Fibroblast of gingiva (primary cell): ENCODE measurements at places on chromosomes 7 and 10.

DNA sequence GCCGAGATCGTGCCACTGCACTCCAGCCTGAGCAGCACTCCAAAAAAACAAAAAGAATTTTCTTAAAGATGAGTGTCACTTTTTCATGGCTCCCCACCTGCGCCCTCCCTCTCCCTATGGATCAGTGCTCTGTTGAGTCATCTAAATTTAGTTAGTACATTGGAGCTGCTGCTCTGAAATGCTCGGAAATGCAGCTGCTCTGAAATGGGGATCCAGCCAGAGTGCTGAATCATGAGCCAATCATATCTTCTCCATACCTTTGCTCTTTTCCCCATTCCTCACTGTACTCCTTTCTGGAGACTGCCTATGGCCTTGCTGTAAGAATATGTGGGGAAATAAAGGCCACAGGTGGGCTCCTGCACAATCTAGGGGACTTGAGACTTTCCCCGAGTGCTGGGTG, 188.8 kb downstream of the ZNF438 start:
- no peak for DNase-seq

GRCh38 chr10:35237766-35238512, 98.4 kb upstream of the CCNY start:
- DNase-seq: no peak

DNA sequence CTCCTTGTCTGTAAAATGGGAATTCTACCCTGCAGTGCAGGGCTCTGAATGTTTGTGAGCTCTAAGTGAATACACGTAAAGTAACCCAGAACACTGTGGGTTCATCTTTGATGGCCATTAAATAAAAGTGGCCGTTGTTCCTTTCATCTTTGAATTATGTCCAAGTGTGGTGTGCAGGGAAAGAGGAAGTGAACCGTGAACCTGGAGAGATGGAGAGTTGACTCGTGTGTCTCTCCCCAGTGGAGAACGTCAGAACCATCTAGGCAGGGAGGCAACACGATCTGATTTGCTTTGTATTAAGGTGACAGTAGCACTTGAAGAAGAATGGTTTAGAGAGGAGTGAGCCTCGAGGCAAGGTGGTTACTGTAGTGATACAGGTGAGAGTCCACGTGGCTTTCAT, 93.5 kb upstream of the GJD4 start:
- DNase-seq: no peak

GRCh38 chr7:28961972-28962371, 3.8 kb upstream of the TRIL start:
- no peak for DNase-seq

- DNase-seq: no peak
Measured at GRCh38 chr7:15651693-15652092, 34.8 kb downstream of the MEOX2 start.

DNA sequence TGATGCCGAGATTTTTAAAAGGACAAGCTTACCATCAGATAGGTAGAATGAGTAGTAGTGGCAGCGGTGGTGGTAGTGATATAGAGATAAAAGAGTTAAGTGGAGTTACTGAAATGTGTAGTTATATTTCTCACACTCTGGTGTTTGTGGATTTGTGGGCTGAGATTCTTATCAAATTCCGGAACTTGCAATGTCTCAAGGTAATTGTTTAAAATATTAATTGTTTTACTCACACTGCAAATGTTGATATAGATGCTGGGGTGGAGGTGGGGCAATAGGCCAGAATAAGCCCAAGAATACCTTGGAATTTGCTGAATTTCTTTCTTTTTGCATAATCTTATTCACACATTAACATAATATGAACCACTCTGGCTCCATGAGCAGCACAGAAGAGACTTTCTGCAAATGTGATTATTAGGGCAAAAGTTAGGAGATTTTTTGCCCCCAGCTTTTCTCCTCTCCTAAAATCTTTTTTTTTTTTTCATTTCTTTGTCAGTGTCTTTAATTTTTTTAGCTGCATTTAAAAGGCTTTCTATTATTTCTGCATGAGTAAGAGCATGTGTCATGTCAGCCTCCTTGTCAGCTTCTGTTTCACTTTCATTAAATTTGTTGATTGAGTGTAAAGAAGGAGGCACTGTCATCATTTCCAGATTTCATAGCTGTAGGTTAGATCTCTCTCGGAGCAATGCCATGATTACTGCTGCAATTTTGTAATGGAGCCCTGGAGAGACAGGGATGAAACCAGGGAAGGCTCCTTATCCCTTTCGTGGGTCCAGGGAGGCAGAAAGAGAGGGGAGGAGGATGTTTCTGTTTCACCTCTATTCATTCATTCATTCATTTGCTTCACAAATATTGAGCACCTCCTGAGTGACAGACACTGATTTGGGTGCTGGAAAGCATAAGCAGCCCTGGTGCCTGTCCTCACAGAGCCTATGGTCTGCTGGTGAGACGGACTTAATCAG, 13.1 kb upstream of the SGMS1 start:
- DNase-seq: no peak

GRCh38 chr7:103702982-103703381, 257.0 kb upstream of the SLC26A5 start:
- DNase-seq: no peak

GRCh38 chr7:106116161-106116704, 4.1 kb upstream of the SYPL1 start:
- no peak for DNase-seq

DNA sequence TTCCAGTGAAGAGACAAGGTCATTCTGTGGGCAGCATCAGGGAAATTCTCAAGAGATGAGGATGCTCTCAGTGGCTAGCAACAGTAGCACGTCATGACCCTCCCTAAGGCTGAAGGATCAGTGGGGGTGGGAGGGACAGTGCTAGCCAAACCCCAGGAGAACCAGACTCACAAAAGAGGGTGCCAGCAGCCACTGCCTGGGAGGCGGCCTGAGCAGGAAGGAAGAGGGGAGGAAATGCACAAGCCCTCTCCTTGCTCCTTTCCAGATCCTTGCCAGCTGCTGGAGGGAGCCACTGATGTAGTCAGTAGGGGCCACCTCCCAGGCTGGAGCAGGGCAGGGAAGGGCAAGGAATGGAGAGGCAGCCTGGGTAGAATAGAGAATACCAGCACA, 302.7 kb downstream of the RPS24 start:
- peak; percentile 78 for DNase-seq

GRCh38 chr10:104582966-104583365, 58.1 kb upstream of the SORCS3 start:
- DNase-seq: no peak

DNA sequence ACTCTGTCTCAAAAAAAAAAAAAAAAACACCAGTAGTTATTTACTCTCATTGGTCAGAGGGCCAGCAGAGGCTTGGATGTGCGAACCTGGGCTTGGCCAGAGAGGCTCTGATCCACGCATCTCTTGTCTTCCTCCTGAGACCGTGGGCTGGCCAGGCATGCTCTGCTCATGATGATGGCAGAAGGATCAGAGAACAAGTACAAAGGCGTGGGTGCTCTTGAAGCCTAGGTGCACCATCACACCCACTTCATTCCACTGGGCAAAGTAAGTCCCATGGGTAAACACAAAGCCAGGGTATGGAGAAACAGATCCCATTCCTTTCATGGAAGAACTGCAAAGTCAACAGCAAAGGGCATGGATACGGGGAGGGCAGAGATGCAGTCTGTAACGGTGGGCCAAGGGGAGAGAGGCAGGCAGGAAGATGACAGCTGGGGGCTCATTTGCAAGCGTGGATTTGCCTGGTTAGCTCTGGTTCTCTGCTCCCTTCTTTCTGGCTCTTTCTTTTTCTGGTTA, 128.2 kb upstream of the SDK1 start:
- DNase-seq: no peak

GRCh38 chr10:123274306-123275135, 120.3 kb downstream of the BUB3 start:
- no peak for DNase-seq

GRCh38 chr7:116727432-116728009, 55.5 kb downstream of the MET start:
- no peak for DNase-seq

GRCh38 chr10:104220522-104220921, 11.6 kb downstream of the CFAP43 start:
- no peak for DNase-seq

DNA sequence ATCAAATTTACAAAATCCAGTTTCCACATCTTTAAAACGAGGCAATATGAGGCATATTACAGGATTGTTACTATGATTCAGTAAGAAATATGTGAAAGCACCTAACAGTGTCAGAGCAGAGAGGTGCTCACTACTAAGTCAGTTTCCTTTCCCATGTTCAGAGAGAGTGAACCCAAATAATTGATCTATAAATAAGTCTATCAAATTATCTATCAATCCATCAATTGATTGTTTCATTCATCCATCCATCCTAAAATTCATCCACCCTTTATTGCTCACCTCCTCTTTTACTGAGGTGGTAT, 340.8 kb downstream of the SUGCT start:
- DNase-seq: no peak

- no peak for DNase-seq
Measured at GRCh38 chr10:67771200-67771599, 66.8 kb downstream of the DNAJC12 start.

- DNase-seq: no peak
Measured at GRCh38 chr10:101450277-101451080, 96.5 kb downstream of the BTRC start.

GRCh38 chr7:6419310-6419773, 28.4 kb downstream of the DAGLB start:
- peak; percentile 64 for DNase-seq

DNA sequence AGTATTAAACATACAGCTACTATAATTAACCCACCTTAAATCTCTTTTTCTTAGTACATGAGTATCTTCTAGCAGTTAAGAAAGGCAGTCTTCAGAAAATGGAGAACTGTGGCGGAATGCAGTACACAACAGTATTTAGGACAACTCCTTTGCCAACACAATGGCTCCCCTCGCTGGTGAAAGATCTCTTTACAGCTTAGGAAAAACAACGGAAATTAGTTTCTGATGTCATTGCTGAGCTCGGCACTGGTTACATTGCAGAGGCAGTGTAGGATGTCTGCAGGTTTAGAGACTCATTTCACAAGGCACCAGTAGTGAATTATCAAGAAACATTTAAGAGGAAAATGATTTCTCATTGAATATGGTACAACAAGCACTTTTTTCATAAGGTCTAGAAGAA, 43.4 kb downstream of the GLRX3 start:
- peak; percentile 82 for DNase-seq

GRCh38 chr7:118696879-118697278, 472.4 kb downstream of the ANKRD7 start:
- DNase-seq: no peak

DNA sequence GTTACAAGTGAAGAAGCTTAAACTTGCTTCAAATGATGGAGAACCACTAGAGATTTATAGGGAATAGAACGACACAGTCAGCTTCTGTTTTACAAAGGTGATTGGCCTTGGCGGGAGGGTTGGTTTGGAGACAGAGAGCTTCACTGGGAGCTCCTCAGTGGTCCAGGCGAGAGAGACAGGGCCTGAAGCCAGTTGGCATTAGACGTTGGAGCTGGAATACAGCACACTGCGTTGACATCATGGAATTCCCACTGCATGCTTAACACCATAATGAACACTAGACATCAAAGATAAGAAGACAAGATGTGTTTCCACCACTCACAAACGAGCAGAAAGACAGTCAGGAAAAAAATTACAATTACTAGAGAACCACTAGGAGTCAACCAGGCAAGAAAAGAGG, 67.8 kb downstream of the TBXAS1 start:
- no peak for DNase-seq

DNA sequence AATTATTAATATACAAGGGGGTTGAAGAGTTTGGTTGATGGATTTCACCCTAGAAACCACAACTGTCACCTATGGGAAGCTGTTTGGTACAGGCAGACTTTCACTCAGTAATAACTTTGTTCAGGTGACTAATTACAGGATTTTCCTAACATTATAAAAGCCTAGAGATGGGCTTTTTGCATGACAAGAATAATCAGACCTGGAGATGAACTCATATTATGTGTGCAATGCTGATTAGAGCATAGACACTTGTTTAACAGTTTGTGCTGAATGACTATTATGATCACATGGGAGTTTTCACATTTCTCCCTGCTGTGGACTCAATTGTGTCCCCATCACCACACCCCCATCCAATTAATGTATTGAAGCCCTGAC, 90.2 kb upstream of the STEAP4 start:
- DNase-seq: no peak

DNA sequence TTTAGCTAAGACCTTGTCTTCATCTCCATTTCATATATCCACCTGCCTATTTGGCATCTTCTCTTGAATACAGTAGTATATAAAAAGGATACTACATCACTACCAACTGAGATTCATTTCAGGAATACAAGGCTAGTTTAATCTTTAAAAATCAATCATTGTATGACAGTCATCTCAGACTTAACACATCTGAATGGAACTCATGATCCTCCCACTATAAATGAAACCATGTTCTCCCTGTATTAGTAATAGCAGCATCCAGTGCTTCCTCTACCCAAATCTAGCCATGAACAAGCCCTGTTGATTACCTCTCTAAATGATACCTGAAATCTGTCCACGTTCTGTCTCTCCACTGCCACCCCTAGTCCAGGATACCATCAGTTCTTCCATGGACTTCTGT, 196.2 kb downstream of the CDK14 start:
- DNase-seq: no peak

- no peak for DNase-seq
Measured at GRCh38 chr10:98919899-98920298, 315.8 kb downstream of the HPSE2 start.

DNA sequence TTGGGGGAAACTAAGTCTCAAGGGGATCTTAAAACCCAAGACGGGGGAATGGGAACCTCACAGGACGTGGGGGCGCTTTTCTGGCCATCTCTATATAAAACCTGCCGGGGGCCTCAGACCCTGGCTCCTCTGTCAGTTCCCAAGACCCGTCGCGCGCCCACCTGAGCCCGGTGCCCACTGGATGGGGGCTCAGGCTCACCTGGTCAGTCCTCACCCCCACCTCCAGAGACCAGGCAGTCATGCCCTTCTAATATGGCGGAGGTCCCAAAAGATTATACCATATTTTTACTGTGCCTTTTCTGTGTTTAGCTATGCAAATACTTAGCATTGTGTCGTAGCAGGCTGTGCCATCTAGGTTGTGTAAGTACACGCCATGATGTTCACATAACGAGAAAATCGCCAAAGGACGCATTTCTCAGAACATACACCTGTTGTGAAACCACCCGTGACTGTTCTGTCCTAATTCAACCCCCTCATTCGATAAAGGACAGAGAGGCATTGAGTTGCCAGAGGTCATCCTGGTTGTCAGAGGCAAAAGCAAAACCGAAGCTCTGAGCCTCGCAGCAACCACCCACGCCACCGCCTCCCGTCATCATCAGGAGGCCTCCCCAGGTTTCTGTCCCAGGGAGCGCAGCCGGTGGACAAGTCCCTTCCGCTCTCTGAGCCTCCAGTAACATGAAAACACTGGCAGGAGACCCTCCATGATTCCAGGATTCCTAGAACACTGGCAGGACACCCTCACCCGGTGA, 28.9 kb downstream of the OAT start:
- no peak for DNase-seq

DNA sequence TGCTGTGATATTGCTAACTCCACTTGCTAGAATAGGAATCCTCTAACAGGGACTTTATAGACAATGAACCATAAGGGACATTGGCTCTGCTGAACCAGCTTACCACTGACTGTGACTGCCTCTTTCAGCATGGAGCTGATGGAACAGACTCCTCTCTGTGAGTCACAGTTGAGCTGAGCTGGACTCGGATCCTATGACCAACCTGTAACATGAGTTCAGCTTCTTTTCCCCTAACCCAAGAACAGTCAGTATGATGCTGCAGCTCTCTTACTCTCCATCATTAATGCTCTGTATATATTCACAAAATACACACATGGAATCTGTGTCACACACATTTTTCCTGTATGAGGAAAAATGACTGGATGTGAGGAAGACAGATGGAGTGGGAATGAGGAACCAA, 177.9 kb upstream of the BET1 start:
- DNase-seq: peak; percentile 74
